ENCODE measurements at places on chromosomes 16 and 17.

GRCh38 chr17:4837471-4838308, 4.5 kb downstream of the MINK1 start:
- no peak for DNase-seq

GRCh38 chr17:44389723-44390202, 314 bp upstream of the ITGA2B start:
- DNase-seq: no peak

- DNase-seq: peak; percentile 26
Measured at GRCh38 chr16:73152386-73153125, 104.6 kb upstream of the ZFHX3 start.

GRCh38 chr16:87860553-87861299, 8.6 kb downstream of the SLC7A5 start:
- peak; percentile 54 for DNase-seq

Measured in amniotic epithelial cell (primary cell).